ENCODE measurements at places on chromosomes 5 and 9.

DNA sequence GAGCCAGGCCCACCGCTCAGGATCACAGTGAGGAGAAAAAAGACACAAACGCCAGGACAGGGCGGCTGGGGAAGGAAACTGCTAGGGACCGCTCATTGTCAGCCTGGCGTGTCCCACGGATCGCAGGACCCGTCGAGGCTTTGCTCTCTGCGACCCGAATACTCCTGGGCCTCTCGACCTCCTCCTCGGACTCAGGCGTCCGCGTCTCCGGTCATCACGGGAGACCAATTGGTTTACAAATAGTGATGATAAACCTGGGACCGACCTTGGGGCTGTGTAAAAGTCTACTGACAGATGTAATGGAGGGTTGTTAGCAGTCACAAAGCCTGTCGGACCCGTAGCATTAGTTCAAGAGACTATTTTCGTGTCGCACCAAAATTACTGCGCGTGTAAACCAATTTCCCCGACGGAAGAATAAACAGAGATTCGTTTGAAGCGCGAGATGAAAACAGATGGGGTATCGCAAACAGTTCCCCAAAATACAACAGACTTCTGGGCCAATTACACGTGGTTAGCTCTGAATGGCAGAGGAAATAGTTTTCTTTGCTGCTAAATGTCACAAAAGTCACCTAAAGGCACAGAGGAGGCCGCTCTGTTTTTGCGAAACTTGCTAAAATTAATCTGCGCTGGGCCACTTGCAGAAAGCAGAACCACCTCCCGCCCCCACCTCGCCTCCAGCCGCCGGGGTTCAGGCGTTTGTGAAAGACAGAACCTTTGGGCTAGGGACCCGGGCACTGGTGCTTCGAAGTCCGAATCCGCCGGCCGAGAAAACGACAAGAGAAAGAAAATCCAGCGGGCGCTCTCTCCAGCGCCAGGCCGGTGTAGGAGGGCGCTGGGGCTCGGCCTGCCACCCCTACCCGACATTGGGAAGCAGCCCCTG is 67.6 kb downstream of the FOXD1 start:
- peak; percentile 10 for DNase-seq

DNA sequence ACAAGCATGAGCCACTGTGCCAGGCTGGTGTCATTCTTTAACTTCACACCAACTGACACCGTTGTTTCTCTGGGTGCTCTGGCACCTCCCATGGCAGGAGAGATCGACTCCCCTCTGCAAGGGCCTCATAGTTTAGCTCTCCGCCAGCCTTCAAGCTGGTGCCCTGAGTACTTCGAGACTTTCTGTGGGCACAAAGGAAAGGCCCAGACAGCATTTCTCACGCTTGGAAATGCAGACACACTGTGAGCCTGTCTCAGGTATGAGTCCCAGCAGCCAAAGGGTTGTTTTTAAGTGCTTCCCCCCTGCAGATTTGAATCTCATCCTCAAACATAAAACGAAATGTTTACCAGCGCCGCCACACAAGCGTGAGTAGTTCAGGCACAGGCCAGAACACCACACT is 11.1 kb upstream of the TCF7 start:
- no peak for DNase-seq

- no peak for DNase-seq
Measured at GRCh38 chr5:128318691-128319090, 219.4 kb downstream of the FBN2 start.

GRCh38 chr5:158816011-158816696 is 283.6 kb downstream of the EBF1 start:
- DNase-seq, result no peak

- no peak for DNase-seq
Measured at GRCh38 chr5:37615184-37615583, 224.7 kb downstream of the GDNF start.

- no peak for DNase-seq
Measured at GRCh38 chr9:101912698-101913097, 174.3 kb upstream of the GRIN3A start.

GRCh38 chr5:132134384-132134783 is 60.8 kb downstream of the CSF2 start:
- DNase-seq, result peak; percentile 58

GRCh38 chr5:147310059-147310704 is 75.4 kb downstream of the STK32A start:
- DNase-seq, result peak; percentile 73

GRCh38 chr9:104905931-104906330 is 22.0 kb downstream of the ABCA1 start:
- no peak for DNase-seq

DNA sequence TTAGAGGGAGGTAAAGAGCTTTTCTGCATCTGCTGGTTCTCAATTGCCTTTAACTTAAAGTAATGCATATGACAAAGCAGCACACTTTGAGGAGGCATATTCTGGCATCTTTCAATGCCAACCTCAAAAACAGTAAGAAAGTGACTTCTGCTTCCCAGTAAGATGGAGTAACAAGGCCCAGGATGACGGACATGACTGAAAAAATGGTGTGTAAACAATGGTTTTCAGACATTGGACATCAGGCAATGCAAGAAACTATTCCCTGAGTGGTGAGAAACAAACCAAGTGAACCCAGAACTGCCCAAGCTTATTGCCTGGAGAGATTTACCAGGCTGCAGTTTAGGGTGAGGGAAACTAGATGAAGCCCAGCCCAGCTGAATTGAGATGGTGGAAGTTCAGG is 39.8 kb upstream of the TTC39B start:
- no peak for DNase-seq

DNA sequence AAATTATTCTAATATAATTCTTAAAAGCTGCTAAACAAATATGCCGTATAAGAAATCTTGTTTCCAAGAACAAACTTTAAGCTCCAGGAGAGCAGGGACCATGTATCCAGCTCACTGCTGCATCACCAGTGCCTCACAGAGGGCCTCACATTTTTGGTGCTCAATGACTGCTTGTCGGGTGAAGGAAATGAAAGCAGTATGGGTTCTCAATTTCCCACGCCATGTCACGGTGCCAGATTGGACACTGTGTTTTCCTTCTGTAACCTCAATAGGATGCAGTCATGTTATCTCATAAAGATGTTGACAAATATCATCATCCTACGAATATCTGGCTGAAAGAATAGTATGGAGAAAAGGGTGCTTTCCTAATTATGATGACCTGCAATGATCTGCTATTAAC is 64.7 kb downstream of the POU5F2 start:
- no peak for DNase-seq

- peak; percentile 2 for DNase-seq
Measured at GRCh38 chr9:111731928-111732327, 62.8 kb downstream of the SHOC1 start.

GRCh38 chr5:318341-318897 is 3.1 kb upstream of the AHRR start:
- no peak for DNase-seq
